ENCODE measurements at places on chromosomes 6 and 20.

DNA sequence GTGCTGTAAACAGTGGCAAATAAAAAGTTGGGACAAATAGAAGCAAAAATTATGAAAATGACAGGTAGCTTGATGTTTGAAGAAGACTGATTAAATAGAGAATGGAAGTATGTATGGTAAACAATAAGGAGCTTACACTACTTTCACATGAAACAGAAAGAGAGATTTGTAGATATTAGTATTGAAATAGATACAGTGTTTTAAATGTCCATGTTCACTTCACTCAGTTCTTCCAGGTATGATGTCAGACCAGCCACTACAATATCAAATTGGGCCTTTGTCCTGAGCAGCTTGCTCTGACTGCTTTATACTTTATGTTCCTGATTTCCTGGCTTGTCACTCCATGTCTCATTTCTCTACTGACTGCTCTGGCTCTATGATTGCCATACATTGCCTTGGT lies 107.5 kb downstream of the CENPW start:
- DNase-seq, result no peak

- peak; percentile 72 for DNase-seq
Measured at GRCh38 chr6:26019261-26019830, 56.7 kb downstream of the TRIM38 start.

GRCh38 chr20:63744574-63745423 lies 5.2 kb downstream of the SLC2A4RG start:
- no peak for DNase-seq

DNA sequence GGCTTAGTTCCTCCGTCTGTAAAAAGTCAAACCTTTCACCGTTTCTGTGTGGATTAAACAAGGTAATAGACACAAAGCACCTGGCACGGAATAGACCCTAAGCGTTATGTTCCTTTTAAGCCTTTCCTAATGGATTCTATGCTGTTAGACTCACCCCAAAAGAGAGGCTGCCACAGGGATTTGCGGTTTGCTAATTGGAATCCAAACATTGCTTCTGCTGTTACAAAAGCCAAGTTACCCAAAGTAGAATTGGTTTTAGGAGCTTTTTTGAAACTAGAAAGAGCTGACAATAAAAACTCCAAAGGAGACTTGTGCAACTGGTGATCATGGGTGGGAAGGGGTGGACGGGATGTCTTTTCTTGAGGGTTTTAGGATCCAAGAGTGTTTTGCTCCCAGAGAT lies 178.0 kb downstream of the BMP7 start:
- no peak for DNase-seq

DNA sequence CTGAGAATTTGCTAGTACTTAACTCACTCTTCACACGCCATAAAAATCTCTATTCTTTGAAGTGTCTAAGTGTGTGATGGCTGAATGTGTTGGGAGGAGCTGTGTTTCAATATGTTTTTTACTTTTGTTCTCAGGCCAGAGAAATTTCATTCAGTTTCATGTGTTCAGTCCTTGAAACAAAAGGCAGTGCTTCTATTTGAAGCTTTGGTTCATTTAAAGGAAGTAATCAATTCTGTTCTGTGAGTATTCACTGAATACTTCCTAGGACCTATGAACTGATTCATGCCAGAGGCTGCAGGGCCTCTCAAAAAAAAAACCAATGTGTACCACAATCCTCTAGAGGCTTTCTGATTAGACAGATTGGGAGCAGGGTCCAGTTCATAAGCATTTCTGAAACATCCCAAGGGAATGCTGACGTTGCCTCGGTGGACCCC lies 12.4 kb upstream of the F13A1 start:
- DNase-seq, result no peak

GRCh38 chr20:50694379-50695134 lies 3.2 kb upstream of the RIPOR3 start:
- DNase-seq, result no peak

DNA sequence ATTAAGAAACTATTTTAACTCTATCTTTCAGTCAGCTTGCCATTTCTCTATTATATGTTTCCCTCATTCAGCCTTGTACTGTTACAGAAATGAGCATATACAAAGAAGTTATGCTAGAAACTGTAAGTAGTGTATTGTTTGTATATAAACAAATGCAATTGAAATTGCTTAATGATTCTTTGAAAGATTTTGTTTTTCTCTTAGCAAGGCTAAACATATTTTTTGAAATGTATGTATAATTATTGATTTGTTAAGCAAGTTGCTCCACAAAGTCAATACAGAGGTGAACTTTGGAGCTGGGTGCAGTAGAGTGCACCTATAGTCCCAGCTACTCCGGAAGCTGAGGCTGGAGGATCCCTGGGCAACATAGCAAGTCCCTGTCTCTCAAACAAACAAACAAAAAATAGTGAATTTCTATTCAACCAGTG lies 253.6 kb downstream of the RNGTT start:
- no peak for DNase-seq

DNA sequence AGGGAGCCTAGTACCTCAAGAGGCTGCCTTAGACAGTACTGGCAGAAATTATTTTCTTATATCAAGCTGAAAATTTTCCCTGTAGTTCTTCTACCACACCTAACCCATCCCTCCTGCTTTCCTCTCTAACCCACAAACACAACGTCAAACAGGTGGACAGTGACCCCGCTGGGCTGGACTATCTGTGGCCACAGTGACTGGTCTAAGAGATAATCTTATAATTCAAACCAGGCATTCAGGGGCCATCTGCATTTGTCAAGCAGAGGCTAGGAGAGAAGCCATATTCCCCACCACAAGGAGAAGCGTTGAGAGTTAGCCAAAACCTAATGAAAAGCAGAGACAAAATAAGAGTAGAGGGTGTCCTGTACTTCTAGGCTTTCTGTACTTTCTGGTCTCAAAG lies 8.2 kb downstream of the HDDC2 start:
- no peak for DNase-seq

DNA sequence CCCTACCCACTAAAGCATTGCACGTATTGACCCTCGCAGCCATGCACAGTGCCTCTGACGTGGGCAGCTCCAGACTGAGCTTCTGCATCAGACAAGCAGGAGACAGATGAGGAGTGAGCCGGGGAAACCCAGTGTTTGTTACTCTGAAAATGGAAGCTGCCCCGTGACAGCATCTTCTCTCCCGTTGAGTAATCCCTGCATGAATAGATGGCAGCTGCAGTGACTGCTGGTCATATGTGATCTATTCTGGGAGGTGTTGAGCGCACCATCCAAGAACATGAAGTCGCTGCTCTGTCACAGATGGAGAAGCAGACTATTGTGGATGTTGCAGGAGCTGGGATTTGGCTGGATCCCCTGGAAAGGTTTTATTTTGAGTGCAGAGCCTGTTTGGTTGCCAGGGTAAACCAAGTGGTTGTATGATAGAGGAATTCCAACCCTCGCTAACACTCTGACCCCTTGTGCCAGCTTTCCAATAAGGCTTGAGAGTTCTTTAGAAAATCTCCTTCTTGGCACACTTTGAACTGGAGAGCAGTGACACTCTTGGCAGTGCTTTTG lies 242.2 kb downstream of the NRN1 start:
- no peak for DNase-seq

DNA sequence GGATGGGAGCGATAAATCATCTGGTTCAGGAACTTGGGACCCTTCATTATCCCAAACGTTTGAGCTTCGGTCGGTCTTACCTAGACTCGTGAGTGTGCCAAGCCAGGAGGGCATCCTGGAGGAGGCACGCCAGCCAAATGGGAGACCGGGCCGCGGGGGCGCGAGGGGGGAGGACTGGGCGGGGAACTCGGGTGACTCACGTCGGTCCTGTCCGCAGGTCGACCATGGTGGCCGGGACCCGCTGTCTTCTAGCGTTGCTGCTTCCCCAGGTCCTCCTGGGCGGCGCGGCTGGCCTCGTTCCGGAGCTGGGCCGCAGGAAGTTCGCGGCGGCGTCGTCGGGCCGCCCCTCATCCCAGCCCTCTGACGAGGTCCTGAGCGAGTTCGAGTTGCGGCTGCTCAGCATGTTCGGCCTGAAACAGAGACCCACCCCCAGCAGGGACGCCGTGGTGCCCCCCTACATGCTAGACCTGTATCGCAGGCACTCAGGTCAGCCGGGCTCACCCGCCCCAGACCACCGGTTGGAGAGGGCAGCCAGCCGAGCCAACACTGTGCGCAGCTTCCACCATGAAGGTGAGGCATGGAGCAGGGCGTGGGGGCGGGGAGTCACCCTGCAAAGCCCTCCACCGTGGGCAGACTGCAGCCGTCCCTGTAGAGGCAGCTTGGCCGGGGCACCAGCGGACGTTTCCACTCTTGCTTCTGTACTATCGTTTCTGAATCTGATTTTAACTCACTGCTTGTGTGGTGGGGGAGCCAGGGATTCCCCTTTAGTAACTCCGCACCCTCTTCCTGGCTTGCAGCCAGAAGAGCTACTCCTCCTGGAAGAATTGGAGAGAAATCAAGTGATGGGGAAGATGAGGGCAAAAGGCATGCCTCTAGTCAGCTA lies 2.7 kb downstream of the BMP2 start:
- DNase-seq, result no peak

All from NCI-H2029 (cell line).